ENCODE measurements at places on chromosomes 1 and 21.

DNA sequence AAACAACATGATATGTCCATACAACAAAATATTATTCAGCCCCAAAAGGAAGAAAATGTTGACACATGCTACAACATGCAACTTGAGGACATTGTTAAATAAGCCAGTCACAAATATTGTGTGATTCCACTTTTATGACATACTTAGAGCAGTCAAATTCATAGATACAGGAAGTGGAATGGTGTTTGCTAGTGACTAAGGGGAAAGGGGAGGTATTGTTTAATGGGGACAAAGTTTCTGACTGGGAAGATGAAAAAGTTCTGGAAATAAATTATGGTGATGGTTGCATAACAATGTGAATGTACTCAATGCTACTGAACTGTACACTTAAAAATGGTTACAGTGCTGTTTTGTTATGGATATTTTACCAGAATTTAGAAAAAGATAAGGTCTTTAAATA, 77.7 kb downstream of the RHOU start:
- DNase-seq: no peak

- DNase-seq: no peak
Measured at GRCh38 chr1:228512781-228513198, 25.6 kb downstream of the RNF187 start.

DNA sequence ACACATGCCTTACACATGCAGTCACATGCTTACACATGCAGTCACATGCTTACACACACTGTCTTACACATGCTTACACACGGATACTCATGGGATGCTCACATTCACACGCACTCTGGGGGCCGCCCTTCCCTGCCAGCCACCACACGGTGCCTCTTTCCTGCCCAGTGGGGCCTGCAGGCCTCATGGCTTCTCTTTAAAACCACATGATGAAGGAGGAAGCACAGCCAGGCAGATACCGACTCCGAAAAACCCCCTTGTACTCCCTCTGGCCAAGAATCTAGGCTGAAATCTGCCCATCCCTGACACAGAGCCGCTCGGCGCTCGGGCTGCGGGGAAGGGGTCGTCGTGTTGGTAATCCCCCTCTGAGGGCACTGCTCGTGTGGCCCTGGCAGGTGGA, 113.0 kb downstream of the PRDM16 start:
- DNase-seq: no peak

DNA sequence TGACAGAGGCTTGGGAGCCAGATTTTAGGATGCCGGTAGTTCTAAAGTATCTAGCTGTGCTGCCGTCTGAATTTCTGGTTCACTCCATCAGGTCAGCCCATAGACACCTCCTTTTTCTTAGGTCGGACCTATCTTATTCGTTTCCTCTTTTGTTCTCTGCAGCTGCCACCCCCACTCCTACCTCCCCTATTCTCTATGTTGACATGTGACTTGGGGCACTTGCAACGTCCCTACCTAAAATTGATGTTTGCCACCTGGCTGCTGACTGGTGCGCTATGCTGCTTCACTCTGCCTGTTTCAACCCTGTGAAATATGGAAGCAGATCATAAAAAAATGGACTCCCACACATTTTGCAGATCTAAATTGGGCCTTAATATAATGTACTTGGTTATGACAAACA, 55.3 kb downstream of the PBX1 start:
- no peak for DNase-seq

DNA sequence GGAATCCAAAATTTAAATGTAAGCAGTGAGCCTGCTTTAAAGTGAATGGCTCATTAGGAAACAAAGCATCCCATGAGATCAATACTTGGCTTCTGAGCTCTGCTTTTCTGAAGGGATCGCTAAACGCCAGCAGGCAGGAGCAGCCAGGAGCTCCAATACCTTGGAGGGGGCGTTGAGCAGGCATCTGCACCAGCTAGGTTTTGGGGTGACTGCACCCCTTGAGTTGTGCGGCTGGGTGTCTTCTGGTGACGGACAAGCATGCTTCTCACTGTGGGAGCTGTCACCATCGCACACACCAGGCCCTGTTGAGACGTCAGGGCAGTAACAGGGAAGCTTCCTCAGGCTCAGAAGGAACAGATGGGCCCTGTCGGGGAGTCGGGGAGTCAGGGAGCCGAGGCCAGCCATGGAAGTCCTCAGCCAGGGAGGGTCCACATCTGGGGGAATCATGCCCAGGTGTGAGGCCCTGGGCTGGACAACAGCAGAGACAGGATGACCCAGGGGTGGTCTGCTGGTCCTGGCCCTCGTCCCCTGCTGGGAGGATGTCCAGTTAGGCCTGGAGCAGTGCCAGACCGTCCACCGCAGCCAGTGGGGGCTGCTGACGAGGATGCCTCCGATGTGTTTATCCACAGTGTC, 57.9 kb upstream of the ADARB1 start:
- no peak for DNase-seq

DNA sequence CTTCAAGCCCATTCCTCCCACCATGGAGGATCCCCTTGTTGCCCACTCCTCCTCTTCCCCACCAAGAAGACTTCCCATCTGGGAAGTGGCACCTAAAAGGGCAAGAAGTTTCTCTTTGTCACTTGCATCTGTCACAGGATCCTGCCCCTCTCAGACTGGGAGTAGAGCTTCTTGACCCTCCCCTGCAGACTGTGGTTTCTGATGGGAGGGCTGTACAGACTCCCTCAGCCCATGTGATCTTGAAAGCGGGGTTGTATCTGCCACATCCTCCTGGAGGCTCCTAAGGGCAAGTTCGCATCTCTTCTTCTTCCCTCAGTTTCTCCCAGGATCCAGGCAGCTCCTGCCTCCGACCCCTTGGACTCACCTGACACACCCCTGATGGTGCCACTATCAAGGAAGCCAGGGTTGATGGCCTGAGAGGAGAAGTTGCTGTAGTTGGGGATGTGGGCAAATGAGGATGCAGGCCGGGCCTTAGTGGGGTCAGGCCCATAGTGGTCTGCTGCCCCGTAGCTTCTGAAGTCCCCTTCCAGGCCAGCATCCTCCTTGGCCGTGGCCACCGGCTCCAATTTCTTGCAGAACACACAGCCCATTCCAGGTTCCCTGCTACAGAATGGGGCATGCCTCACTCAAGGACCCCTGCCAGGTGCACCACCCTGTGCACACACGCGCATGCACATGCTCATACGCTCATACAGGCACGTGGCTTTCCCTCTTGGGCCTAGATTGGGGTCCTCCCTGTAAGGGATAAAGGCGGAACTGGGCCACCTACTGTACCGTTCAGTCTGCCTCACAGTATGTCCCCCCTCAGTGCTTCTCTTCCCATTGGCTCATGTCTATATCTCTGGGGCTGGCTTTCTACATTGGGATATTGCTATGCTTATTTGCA, 11.4 kb downstream of the FGR start:
- DNase-seq: no peak

DNA sequence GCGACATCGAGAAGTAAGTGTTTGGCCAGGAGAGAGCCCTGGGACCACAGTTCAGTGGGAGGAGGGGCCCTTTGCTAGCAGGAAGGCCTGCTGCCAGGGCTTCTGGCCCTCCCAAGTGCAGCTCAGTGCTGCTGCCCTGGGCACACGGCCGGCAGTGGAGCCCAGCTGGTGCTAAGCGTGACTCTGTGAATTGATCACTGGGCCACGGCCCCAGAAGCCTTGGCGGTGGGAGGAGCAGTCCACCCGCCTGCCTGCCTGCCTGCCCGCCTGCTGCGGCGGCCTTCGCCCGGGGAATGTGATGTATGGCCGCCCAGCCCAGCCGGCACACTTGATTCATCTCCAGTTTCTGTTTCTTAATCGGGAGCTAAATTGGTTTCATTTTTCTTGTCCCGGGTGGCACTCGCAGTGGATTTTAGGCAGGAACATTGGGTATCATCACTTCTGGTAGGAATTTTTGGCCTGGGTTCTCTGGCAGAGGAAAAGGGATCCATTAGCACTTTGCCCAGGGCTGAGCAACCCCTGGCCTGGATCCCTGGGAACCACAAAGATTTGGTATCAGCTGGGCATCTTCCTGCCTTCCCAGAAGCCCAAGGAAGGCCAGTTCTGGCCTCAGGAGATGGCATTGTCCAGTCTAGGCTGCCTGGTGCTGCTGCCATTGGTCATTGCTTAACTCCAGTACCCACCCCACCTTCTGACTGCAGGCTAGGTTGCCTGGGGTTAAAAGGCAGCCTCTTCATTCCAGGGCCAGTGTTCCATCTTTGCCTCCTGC, 28.6 kb downstream of the TMEM53 start:
- no peak for DNase-seq

- no peak for DNase-seq
Measured at GRCh38 chr1:8312235-8313218, 5.4 kb upstream of the SLC45A1 start.

Data from activated CD4-positive, alpha-beta T cell treated with anti-CD3 and anti-CD28 coated beads for 24 hours (primary cell).